ENCODE measurements at places on chromosomes 7 and 10.

DNA sequence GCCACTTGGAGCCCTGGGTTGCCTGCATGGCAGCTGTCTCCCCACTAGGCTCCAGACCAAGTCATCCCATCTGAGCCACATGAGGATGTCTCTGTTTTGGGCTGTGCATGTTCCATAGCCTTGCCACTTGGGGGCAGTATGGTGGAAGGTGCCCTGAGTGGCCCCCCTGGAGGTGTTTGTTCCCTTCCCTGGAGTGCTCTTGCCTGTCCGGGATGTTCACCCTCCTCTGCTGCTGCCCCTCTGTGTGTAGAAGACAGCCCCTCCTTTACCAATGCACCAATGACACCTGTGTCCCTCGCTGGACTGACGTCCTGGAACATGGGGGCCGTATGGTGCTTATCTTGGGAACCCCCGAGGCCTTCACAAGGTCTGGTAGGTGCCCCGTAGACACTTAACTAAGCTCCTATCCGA is 100.2 kb downstream of the ACTR3B start:
- peak; percentile 12 for DNase-seq

DNA sequence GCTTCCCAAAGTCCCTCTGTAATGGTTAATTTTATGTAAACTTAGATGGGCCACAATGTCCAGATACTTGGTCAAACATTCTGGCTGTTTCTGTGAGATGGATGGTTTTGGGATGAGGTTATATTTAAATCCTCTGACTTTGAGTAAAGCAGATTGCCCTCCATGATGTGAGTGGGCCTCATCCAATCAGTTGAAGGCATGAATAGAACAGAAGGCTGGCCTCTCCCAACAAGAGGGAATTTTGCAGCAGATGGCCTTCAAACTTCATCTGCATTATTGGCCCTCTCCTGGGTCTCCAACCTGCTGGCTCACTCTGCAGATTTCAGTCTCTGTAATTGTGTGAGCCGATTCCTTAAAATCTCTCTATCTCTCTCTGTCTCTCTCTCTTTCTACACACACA is 362.3 kb downstream of the GRID1 start:
- DNase-seq = no peak

GRCh38 chr7:93160410-93160809 is 12.2 kb upstream of the SAMD9L start:
- DNase-seq = peak; percentile 58

GRCh38 chr10:93742633-93743349 is 14.9 kb upstream of the LGI1 start:
- no peak for DNase-seq

GRCh38 chr7:101625031-101625791 is 3.9 kb downstream of the MYL10 start:
- peak; percentile 46 for DNase-seq

GRCh38 chr10:105992928-105993327 is 1171.6 kb downstream of the SORCS1 start:
- no peak for DNase-seq

DNA sequence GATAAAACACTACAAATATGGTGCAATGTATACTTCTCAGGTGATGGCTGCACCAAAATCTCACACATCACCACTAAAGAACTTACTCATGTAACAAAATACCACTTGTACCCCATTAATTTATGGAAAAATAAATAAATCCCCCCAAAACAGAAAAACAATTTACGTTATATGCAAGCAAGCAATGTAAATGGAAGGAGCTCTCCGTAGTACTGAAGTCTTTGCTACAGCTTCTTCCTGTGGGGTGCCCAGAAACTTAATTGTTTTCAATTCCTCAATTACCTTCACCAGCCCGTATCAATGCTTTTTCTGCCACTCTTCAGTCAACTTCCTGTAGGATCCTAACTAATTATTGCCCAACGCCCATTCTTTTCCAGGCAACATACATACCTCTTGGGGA is 138.1 kb downstream of the RELN start:
- peak; percentile 31 for DNase-seq

GRCh38 chr10:49690698-49691356 is 11.4 kb downstream of the C10orf53 start:
- DNase-seq = peak; percentile 18

DNA sequence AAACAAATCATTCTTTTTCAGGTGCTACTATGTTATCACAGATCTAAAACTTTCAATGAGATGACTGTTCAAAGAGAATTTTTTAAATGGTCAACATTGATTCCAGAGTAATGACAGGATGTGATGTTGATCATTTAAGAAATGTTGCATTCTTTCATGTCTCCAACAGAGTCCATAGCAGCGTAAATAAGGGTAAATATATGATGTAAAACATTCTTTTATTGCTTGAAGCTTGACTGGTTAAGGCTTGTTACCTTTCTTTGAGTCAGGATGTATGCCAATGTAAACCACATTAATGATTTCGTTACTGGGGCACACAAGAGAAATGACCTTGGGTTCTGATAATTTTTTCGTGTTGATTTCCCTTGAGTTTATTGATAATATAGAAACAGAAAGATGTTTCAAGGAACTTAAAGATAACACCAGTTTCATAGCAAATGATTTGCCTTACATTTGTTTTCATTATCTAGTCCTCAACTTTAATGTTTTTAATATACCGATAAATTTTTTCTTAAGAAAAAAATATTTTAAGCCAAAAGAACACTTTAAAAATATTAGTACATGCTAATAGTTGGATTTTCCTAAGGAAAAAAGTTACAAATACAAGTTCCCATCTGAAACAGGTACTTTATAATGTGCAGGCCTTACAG is 3.5 kb downstream of the STK17A start:
- DNase-seq = peak; percentile 70

Data from iris pigment epithelial cell (primary cell).